GM13977 (cell line): ENCODE measurements at places on chromosomes 5 and 9.

GRCh38 chr9:72894342-72894741, 58.5 kb downstream of the ALDH1A1 start:
- no peak for DNase-seq

DNA sequence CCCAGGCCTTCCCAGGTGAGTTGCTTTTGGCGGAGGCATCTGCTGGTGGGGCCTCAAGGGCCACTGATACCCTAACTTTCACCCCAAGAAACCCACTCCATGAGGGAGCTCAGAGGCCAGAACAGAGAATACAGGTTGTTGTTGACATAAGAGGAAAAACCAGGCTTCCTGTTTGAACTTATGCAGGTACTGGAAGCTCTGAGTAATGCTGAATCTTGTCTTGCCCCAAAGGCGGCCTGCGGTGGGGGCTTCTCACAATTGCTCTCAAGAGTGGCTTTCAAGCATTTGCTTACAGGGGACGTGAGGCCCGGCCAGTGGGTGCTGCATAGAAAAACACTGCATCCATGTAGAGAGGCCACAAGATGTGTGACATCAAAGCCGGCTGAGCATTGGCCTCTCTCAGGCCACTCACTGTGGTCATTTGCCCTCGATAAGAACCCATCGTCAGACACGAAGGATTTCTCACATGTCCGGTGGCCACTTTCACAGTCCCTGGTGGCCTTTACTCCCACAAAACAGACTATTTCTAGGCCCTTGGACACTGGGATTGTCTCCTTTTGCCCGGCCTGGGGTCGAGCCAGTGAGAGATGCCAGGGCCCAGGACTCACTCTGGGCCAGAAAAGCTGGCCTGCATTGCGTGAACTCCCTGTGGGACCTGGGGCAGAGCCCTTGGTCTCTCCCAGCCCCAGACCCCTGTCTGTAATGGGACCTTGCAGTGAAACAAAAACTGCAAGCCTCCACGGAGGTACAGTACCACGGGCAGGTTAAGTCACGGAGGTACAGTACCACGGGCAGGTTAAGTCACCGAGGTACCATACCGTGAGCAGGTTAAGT, 34.5 kb upstream of the TCF7 start:
- no peak for DNase-seq

DNA sequence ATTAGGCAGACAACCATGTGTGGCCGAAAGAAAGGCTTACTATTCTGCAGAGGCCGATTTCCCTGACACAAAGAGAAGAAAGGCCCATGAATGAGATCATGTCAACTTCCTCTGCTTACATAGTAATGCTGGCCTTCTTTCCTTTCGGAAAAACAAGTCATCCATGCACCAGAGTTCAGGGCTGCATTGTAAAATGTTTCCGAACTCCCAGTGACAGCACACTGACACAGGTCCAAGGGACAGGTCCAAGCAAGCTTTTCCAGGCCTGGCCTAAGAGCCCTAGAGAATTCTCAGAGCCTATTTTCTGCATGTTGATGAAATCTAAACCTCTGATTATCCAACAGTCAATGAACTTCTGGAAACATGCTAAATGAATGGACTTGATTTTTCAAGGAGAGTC, 140.9 kb downstream of the ZNF608 start:
- no peak for DNase-seq

DNA sequence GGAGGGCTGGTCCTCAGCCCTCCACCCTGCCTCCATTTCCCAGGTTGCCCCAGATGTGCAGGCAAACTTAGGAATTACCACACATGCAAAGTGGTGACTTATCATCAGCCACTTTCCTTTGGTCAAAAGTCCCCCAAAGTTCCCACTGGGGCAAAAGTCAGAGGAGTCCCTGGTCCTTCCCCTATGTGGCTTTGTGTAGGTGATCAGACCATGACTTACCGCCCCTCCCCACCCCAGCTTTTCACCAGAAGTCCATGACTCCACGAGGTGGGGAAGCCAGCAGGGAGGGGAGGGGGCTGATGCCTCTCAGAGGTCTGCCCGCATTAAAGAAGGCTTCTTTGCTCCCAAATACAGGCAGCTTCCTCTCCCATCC, 5.8 kb downstream of the TRAF1 start:
- DNase-seq, result no peak

DNA sequence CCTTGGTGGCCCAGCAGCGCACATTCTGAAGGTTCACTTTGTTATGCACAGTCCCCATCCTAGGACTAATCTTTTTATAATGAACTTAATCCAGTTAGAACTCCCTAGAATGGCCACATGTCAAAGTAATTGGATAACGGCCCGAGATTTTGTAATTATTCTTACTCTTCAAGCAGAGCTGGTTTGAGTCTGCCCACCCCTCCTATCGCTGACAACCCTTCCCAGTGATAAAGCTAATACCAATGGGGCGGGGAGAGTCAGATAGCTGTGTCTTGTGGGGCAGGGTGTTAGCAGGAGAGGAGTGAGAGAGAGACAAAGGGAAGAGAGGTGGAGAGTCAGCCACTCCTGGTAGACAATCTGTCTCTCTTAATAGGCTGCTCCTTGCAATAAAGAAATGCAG, 356.9 kb downstream of the SLIT3 start:
- no peak for DNase-seq

DNA sequence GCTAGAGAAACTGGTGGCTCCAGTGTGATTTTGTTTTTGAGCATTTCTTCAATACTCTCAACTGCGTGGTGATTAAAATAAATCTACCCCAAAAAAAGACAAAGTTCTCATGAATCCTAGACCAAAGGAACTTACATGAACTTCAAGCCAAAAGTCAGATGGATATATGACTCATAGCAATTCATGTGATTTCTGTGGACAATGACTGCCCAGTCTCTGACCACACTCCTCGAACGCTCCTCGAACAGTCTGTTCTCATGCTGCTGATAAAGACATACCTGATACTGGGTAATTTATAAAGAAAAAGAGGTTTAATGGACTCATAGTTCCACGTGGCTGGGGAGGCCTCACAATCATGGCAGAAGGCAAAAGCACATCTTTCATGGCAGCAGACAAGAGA, 46.4 kb upstream of the CEP78 start:
- DNase-seq, result no peak

- DNase-seq, result no peak
Measured at GRCh38 chr9:101072259-101072658, 43.7 kb downstream of the PLPPR1 start.

DNA sequence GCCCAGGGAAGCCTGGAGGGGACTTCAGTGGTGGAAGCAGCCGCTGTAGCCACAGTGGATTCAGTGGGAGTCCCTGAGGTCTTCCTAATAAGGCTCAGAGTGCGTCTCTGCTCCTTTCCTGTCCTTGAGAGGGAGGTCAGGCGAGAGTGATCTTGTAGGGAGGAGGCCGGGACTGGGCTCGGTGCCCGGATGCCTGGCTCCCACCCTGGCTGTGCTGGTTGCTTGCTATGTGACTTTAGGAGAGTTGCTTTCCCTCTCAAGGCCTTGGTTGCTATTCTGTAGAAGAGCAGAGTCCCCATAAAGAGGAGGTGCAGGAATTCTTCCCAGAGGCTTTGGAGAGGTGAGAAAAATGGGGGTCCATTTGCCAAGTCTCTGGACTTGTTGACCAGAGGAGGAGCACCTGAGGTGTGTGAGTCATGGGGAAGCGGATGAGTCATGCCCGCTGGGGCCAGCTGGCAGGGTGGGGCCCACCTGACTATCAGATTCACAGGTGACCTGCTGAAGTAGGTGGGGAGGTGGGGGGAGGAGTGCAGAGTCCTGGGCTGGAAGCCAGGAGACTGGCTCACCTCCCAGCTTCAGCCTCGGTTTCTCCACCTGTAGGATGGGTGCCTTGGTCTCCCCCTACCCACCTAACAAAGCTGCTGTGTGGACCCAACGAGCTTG, 13.8 kb downstream of the GSN start:
- DNase-seq, result no peak

DNA sequence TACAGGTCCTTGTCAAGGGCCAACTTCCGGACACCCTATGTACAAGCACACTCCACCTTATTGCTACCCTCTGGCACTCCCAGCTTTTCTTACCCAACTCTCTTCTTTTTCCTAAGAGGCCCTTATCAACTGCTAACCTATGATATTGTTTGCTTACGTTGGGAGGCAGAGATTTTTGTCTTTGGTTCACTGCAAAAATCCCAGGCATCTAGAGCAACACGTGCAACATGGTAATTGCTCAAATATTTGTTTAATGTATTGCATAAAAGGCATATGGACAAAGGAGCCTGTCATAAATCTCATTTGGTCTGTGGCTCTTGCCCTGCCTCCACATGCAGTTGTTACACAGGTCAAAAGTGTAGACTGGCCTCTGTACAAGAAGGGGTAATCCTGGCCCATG, 35.8 kb upstream of the ATP10B start:
- DNase-seq, result no peak

DNA sequence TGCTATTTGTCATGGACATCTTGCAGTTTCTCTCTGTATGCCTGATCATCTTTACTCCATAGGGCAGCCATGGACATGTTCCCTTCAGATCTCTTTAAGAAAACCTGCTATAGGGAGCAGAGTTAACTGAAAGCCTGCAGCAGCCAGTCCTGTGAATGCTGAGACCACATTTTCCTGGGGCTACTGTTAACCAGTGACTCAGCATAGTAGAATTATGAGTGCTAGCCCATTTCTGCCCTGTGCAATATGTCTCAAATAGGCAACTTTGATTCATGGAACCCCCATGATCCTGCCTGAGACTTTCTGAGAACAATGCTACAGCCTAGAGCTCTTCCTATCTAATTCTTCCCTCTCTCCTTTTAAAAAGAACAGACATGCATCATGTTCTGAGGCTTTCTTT, 624.2 kb downstream of the CHSY3 start:
- DNase-seq, result no peak

DNA sequence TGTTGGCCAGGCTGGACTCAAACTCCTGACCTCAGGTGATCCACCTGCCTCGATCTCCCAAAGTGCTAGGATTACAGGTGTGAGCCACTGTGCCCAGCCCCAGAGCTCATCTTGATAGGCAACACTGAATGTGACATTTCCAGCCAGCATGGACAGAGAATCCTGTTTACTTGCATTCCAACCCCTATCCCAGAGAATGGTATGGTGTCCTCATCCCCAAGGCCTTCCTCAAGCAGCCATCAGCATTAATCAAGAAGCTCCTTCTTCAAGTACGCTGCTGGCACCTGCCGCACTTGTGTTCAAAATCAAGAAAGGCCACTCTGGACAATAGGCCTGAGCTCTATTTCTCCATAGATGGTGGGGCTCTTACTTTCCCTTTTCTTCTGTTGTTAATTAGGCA, 40.2 kb downstream of the STARD4 start:
- no peak for DNase-seq

DNA sequence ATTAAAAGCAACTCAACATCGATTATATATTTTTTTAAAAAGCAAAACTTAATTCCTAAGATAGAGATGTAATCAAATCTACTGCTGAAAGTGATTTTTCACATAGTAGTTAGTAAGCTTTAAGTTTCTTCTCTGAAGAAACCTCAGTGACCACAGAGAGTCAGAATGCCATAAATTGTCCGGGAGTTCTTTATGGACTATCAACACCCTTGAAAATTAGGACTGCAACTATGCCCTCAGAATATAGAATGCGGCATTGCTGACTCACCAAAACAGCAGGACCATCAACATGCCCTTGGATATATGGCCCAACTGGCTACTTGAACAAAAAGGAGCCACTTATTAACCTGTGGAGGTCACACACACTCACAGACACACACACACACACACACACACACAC, 228.9 kb upstream of the SNX2 start:
- DNase-seq, result no peak
